ENCODE measurements at places on chromosomes 13 and 19. TPM values are rescaled to one million over a fixed set of nuclear protein-coding genes. Genes with fewer than 3 reads are reported as not detected.

AP1M2 gene
- total RNA-seq, result 29.0 TPM

GAS6 gene
- 215 TPM for total RNA-seq

IFI30 gene
- total RNA-seq, result 43.7 TPM

CFAP97D2 gene
- total RNA-seq, result not detected

MAP4K1 gene
- 47.9 TPM for total RNA-seq

CYP4F12 gene
- total RNA-seq, result 76.1 TPM

FXYD3 gene
- total RNA-seq, result 788 TPM

SMIM17 gene
- 0.98 TPM for total RNA-seq

ZNF835 gene
- 1.7 TPM for total RNA-seq

APOC4 gene
- not detected for total RNA-seq

ZNF530 gene
- 0.74 TPM for total RNA-seq

PNMA8A gene
- 1.5 TPM for total RNA-seq

KCTD4 gene
- not detected for total RNA-seq

MBD3L3 gene
- total RNA-seq, result not detected

ZNF563 gene
- 1.5 TPM for total RNA-seq

ATXN8OS gene
- total RNA-seq, result not detected

ZNF230 gene
- total RNA-seq, result 2.0 TPM

SPACA4 gene
- total RNA-seq, result 3.9 TPM

ZNF90 gene
- total RNA-seq, result 5.4 TPM

ELSPBP1 gene
- not detected for total RNA-seq

KLK11 gene
- 103 TPM for total RNA-seq

NLRP9 gene
- not detected for total RNA-seq

IGFL4 gene
- not detected for total RNA-seq

GNA15 gene
- 28.2 TPM for total RNA-seq

C19orf85 gene
- total RNA-seq, result not detected

KCNN1 gene
- total RNA-seq, result 1.5 TPM

FREM2 gene
- 0.98 TPM for total RNA-seq

SPC24 gene
- 2.7 TPM for total RNA-seq

C19orf33 gene
- total RNA-seq, result 96.5 TPM

KIR2DL3 gene
- not detected for total RNA-seq

BLOC1S3 gene
- 12.5 TPM for total RNA-seq

ZNF345 gene
- total RNA-seq, result 6.9 TPM

LHB gene
- not detected for total RNA-seq

LIM2 gene
- not detected for total RNA-seq

GPR4 gene
- total RNA-seq, result 3.4 TPM

SHC2 gene
- total RNA-seq, result 26.0 TPM

SIGLECL1 gene
- total RNA-seq, result not detected

ZFP28 gene
- 7.1 TPM for total RNA-seq

FCER2 gene
- total RNA-seq, result not detected

CDX2 gene
- total RNA-seq, result not detected

ZNF808 gene
- 14.7 TPM for total RNA-seq

KLK1 gene
- total RNA-seq, result not detected

LMTK3 gene
- total RNA-seq, result 1.7 TPM

ZNF600 gene
- 13.0 TPM for total RNA-seq

RNF225 gene
- total RNA-seq, result 0.98 TPM

ATP8A2 gene
- 1.5 TPM for total RNA-seq

TINCR gene
- 37.1 TPM for total RNA-seq

ZNF524 gene
- total RNA-seq, result 15.5 TPM

CEACAM1 gene
- total RNA-seq, result 24.3 TPM

All from vagina (tissue), 2 donors.